Breast epithelium (tissue), 4 donors: ENCODE measurements at places on chromosomes 4 and X. TPM values are rescaled to one million over a fixed set of nuclear protein-coding genes. Genes with fewer than 3 reads are reported as not detected.

DNA sequence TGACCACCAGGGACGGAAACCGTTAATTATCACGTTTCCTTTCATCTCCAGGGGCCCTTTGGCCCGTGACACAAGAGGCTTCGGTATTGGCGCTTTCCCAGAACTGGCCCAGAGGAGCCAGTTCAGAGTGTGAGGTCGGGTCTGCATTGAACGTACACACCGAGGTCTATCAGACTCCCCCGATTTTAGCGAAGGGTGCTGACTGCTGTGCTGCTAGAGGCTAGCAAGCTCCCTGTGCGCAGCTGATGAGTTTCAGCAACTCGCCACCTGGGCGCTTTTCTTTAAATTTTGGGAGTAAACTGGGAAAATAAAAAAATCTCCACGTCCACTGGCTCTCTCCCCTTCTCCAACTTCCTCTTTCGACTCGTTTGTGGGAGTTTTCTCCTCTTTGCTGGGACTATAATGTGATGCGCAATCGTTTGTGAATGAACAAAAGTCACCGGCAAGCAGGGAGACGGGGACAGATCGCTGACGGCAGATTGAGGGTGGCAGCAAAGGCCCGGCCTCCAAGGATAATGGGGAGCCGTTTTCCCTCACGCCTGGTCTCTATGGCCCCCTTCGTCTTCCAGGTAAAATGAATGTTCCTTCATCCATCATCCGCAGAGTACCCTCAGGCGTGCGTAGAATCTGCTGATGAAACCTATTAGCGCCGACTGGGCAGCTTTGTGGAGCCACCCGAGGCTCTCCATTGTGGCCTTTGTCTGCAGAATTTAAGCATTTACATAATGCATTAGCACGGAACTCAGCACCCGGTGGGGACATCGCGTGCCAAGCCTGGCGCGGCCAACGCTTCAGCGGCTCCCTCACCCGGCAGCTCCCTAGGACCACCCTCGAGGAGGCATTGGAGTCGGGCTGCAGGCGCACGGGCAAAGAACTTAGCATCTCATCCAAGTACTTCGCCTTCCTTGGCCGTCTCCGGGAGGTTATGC is 1.6 kb upstream of the LRAT start:
- H3K27me3 ChIP-seq, result no peaks in the 10 kb centered on the region
- H3K4me1 ChIP-seq, result no peaks in the 10 kb centered on the region
- H3K27ac ChIP-seq, result no peak overlapping the region
- H3K4me3 ChIP-seq, result peak overlapping the region; percentile 69
- no peak for DNase-seq

DNA sequence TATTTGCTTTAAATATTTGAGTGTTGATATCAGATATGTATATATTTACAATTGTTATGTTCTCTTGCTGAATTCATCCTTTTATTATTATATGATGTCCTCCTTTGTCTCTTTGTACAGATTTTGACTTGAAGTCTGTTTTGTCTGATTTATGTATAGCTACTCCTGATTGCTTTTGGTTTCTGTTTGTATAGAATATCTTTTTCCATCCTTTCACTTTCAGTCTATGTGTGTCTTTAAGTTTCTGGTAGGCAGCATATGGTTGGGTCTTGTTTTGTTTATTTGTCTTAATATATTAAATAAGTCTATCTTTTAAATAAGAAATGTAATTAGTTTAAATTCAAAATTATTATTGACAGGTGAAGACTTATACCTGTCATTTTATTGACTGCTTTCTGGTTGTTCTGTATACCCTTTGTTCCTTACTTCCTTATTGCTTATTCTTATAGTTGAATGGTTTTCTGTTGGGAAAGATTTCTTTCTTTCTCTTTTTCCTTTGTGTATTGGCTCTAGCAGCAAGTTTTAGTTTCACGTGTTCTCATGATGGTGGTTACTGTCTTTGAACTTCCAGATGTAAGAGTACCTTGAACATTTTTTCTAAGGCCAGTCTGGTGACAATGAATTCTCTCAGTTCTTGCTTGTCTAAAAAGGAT is 31.1 kb downstream of the RAB28 start:
- no peaks in the 10 kb centered on the region for H3K27me3 ChIP-seq
- DNase-seq, result no peak
- H3K36me3 ChIP-seq, result peaks cover 2% of the 10 kb centered on the region
- H3K27ac ChIP-seq, result no peak overlapping the region

DNA sequence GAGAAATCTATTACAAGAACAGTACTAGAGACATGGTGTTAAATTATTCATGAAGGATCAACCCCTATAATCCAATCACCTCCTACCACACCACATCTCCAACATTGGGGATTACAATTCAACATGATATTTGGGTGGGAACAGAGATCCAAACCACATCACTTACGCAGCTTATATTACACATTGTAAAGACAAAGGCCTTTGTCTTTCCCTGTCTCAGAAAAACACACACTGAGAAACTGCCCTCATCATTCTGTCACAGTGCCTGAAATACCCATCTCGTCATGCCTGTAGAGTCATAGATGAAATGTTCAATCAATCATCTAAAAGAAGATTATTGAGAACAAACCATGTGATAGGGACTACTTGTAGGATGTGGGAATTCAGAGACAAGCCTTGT is 558.8 kb upstream of the GRIA3 start:
- H3K36me3 ChIP-seq, result no peaks in the 10 kb centered on the region
- H3K4me3 ChIP-seq, result no peak overlapping the region
- H3K27ac ChIP-seq, result no peak overlapping the region
- no peaks in the 10 kb centered on the region for H3K4me1 ChIP-seq
- no peak for DNase-seq

DNA sequence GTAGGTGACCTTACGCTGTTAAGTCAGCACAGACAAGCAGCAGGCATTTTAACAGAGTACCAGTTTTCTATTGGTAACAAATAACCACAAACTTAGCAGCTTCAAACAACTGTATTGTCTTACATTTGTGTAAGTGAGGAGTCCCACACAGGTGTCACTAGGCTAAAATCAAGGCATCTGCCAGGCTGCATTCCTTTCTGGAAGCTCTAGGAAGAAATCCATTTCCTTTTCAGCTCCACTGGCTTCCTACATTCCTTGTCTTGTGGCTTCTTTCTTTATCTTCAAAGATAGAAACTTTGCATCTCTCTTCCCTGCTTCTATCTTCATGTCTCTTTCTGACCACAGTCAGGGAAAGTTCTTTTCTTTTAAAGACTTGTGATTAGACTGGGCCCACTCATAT is 139.9 kb downstream of the TMEM144 start:
- H3K4me3 ChIP-seq, result no peak overlapping the region
- no peaks in the 10 kb centered on the region for H3K36me3 ChIP-seq
- DNase-seq, result no peak
- H3K4me1 ChIP-seq, result no peaks in the 10 kb centered on the region

- no peak for DNase-seq
- H3K27me3 ChIP-seq, result no peaks in the 10 kb centered on the region
- no peaks in the 10 kb centered on the region for H3K4me1 ChIP-seq
- no peak overlapping the region for H3K27ac ChIP-seq
- H3K36me3 ChIP-seq, result no peaks in the 10 kb centered on the region
- H3K4me3 ChIP-seq, result no peak overlapping the region
Observed at GRCh38 chr4:152727784-152728183, 48.0 kb upstream of the TMEM154 start.

DNA sequence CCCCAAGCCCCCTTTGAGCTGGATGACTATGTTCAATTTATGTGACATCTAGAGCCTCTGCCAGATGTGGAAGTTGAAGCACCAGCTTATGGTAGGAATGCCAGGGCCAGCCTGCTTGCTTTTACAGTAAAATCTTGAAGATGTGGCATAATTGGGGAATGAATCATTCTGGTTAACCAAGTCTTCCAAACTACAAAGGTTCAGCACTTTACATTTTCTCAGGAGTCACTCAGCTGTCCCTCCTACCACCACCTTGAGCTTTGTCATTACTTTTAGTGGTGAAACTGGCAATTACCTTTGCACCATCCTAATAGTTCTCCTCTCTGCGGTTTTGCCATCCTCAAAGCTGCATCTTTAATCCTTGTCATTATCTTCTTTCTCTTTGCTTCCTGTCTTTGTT is 172.2 kb downstream of the HS6ST2 start:
- DNase-seq, result no peak
- H3K36me3 ChIP-seq, result no peaks in the 10 kb centered on the region
- H3K27ac ChIP-seq, result no peak overlapping the region

DNA sequence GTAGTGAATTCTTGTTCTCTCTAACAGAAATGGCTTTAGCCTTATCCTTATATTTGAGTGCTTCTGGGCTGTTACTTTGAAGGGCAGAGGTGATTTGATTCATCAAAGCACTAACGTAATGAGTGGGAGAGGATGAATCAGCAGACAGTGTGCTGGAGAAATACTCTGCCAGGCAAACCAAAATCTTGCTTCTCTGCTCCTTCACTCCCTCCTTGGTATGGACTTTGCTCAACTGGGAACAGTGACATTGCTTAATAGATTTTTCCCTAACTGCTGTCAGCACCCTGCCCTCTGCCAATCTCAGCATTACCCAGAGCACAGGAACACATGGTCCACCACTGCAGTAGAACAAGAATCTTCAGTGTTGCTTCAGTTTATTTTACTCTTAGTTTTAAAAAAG is 56.0 kb downstream of the PDLIM5 start:
- no peak overlapping the region for H3K27ac ChIP-seq
- H3K27me3 ChIP-seq, result no peaks in the 10 kb centered on the region
- no peak overlapping the region for H3K4me3 ChIP-seq
- no peak for DNase-seq
- peaks cover 4% of the 10 kb centered on the region for H3K4me1 ChIP-seq
- H3K36me3 ChIP-seq, result no peaks in the 10 kb centered on the region

DNA sequence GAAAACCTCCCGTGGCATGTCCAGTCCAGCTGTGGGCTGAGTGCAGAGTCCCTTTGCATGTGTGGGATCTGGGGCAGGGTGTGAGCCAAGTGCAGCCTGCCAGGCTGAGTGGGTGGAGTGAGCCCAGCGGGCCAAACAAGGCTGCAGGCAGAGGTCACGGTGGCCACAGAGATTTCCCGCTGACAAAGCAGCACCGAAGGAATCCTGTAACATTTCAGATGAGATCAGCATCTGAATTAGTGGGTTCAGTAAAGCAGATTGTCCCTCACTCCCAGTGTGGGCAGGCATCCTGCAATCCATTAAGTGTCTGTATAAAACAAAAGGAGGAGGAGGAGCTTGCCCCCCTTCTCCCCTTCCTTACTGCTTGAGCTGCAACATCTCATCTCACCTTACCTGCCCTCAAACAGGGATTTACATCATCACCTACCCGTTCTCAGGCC is 324.4 kb downstream of the FAT4 start:
- H3K4me1 ChIP-seq, result no peaks in the 10 kb centered on the region
- DNase-seq, result no peak
- H3K27ac ChIP-seq, result no peak overlapping the region
- H3K4me3 ChIP-seq, result peak overlapping the region; percentile 36

DNA sequence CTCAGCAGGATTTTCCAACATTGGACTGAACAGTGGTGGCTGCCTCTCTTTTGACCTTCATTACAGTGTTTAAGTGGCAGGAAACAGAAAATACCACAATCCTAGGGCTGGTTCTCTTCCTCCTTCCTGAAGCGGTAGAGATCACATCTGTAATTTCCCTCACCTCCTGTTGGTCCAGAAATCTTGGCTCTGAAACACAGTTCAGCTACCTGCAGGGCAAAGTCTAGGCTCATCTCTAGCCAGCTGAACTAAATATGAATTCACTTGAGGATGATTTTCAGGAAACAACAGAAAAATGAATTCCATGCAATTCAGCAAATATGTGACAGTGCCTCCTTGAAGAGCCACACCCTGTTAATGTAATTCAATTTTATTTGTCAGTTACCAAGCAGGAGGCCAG is 531.9 kb downstream of the INPP4B start:
- no peaks in the 10 kb centered on the region for H3K4me1 ChIP-seq
- no peak overlapping the region for H3K27ac ChIP-seq
- no peak overlapping the region for H3K4me3 ChIP-seq
- H3K27me3 ChIP-seq, result no peaks in the 10 kb centered on the region

GRCh38 chr4:1523907-1524636 is 117.8 kb upstream of the NKX1-1 start:
- no peaks in the 10 kb centered on the region for H3K36me3 ChIP-seq
- no peak overlapping the region for H3K27ac ChIP-seq
- no peak overlapping the region for H3K4me3 ChIP-seq
- H3K4me1 ChIP-seq, result no peaks in the 10 kb centered on the region

DNA sequence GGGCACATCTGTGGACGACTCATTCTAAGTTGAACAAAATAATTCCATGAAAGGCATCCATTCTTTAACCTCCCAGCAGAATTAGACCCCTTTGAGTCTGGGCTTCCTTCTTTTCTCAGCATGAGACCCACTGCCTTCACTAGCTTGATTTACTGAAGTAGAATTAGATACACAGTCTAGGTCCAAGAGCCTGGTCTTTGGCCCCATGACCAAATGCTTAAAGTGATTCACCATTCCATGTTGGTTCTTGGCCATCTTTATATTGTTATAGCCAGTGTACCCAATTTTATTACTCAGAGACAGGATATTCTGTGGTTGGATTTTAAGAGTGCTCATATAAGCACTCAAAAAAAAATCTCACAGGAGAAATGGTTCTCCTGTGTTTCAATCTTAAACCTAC is 155.3 kb upstream of the GPC4 start:
- no peak for DNase-seq
- H3K4me1 ChIP-seq, result no peaks in the 10 kb centered on the region
- no peak overlapping the region for H3K27ac ChIP-seq
- H3K36me3 ChIP-seq, result no peaks in the 10 kb centered on the region
- no peaks in the 10 kb centered on the region for H3K27me3 ChIP-seq

DNA sequence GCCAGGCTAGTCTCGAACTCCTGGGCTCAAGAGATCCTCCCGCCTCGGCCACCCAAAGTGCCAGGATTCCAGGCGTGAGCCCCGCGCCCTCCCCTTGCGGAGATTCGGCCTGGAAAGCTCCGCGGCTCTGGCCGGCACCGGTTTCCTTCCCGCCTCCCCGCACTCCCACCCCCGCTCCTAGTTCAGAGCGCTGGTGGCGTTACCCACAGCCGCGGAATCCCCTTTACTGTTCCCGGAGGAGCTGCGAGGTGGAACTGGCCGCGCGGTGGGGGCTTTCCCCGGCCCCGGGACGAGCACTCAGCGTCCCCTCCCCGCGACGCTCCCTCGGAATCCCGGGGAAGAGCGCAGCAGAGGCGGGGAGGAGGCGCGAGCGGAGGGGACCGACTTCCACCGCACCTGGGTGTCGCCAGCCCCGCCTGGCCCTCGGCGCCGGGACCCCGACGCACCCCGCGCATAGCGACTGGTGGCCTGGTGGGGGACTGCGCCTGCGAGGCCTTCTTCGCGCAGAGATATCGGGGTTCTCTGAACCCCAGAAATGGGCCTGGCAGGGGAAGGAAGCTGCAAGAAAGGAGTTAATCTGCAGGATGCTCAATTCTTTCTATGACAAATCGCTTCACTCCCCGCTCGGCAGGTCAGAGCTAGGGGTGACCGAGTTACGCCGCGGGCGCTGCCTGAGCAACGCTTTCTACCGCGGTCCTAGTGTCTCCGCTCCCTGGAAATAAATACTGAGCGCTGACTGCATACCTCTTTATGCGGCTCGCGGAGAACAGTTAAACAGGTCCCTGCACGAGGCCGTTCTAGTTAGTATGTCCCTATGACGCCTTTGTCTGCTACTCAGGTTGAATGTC is 14.6 kb upstream of the SLC25A4 start:
- no peak for DNase-seq
- H3K27ac ChIP-seq, result peak overlapping the region; percentile 0
- H3K4me1 ChIP-seq, result no peaks in the 10 kb centered on the region
- H3K4me3 ChIP-seq, result peak overlapping the region; percentile 75
- H3K27me3 ChIP-seq, result no peaks in the 10 kb centered on the region

The C4orf36 gene
- total RNA-seq, result 5.7 TPM

The NXF3 gene
- not detected for total RNA-seq

The CLTRN gene
- total RNA-seq, result not detected

The GLRB gene
- total RNA-seq, result 19.0 TPM

The SLC9B2 gene
- 15.1 TPM for total RNA-seq

The TMEM164 gene
- 58.7 TPM for total RNA-seq

The NEIL3 gene
- total RNA-seq, result not detected

The FLNA gene
- total RNA-seq, result 675 TPM
